ENCODE measurements at places on chromosomes 13 and 19. TPM values are rescaled to one million over a fixed set of nuclear protein-coding genes. Genes with fewer than 3 reads are reported as not detected.

DNA sequence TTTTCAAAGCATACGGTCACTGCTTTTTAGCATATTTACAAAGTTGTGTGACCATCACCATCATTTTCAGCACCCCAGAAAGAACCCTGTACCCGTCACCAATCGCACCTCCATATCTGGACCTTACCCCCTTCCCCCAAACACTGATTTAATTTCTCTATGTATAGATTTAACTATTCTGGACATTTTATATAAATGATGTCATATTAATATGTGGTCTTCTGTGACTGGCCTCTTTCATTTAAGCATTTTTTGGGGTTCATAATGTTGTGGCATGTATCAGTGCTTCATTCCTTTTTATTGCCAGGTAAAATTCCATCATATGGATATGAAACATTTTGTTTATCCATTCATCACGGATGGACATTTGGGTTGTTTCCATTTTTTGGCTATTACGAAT is 74.0 kb downstream of the TBC1D4 start:
- DNase-seq, result no peak

DNA sequence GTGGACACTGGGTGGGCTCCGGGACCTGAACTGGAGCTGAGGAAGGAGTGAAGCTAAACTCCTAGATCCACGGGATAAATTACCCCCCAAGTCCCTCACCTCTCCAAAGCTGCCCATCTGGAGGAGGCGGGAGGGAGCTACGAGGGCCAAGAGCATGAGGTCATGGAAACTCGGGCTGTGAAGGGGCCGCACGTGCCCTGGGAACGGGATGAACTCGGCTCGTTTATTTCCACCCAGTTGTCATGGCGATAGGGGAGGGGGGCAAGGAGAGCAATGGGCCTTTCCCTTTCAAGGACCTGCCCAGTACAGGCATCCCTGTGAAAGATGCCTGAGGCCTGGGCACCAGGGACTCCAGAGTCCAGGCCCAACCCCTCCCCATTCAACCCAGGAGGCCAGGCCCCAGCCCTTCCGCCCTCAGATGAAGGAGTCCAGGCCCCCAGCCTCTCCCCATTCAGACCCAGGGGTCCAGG is 3.8 kb downstream of the PPP1R12C start:
- peak; percentile 94 for DNase-seq

GRCh38 chr19:3669947-3670795 is 30.1 kb downstream of the PIP5K1C start:
- DNase-seq, result peak; percentile 94

- no peak for DNase-seq
These were observed 149.3 kb downstream of the VWA8 start for GRCh38 chr13:41811588-41812021.

Gene ZFP82
- 5.4 TPM for total RNA-seq

Gene ATP4A
- total RNA-seq, result not detected

Gene MUC16
- total RNA-seq, result 0.37 TPM

Gene LRG1
- 0.20 TPM for total RNA-seq

Gene RBM42
- total RNA-seq, result 57.9 TPM

Gene CGB5
- not detected for total RNA-seq

Gene SIGLEC9
- total RNA-seq, result 5.3 TPM

Gene BORA
- 1.4 TPM for total RNA-seq

Data from right cardiac atrium (tissue), 5 donors.